NCI-H748 treated with DMSO at 0.1 percent for 48 hours (cell line): ENCODE measurements at places on chromosomes 2 and 18.
A peak's percentile ranks its signal among the peaks of the same experiment; 100 is the strongest.

DNA sequence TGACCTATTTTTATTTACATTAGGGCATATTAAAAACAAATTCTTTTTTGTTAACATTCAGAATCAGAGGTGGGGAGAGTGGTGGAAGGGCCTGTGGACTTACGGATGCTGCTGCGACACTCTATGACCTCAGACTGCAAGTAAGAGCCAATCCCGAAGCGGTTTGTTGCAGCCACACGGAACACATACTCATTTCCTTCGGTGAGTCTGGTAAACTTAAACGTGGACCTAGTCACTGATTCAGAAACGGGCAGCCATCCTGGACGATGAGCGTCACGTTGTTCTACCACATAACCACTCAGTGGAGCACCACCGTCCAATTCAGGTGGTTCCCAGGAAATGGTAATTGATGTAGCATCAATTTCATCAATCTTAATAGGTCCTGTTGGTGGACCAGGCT, 61.9 kb downstream of the PLEKHA3 start:
- no peak for DNase-seq

DNA sequence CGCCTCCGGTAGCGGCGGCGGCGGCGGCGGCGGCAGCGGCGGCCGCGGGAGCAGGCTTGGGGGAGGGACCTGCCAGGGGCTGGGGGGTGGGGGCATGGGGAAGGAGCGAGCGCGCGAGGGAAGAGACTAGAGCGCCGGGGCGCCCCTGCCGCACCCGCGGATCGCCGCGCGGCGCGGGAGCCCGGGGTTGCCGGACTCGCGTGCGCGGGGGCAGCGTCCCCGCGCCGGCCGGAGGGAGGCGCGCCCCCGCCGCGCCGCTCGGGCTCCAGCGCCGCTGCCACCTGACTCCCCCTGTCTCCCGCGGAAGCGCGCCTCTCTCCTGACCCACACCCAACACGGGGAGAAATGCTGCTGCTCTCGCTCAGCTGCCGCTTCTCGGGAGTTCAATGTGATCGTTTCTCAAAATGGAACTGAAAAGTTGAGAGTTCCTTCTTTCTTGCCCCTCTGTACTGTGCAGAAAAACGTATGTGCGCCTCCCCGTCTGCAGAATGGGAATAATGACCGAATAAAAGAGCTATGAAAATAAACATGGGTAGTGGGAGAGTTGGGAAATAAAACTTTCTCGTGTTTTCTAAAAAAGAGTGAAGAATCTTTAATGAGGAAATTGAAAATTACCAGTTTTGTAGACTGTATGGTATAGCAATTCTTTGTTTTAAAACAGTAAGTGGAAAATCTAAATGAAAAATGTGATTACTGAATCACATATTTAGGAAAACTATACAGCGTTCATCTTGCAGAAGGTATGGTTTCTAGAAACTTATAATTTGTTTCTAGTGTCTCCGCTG, 455 bp upstream of the TLK1 start:
- DNase-seq: peak; percentile 52

- no peak for DNase-seq
Measured at GRCh38 chr2:233934524-233934923, 17.4 kb downstream of the TRPM8 start.

DNA sequence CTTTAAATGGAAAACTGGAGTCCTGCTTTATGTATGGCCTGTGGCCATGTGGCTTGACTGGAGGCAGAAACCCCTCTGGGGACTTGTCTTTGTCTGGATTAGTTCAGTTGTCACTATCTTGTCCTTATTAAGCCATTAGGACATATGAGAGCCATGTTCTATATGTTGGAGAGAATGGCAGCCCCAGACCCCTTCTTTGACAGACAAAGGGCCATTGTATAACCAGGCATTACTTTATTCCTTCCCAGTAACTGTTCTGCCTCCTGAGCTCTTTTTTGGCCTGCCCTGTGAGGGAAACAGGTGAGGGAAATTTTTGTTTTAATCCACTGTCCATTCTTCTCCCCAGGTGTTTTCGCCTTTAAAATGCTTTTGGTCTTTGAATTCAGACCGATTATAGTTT, 43.3 kb downstream of the FSHR start:
- no peak for DNase-seq

GRCh38 chr2:127000194-127000593, 101.5 kb downstream of the TEX51 start:
- no peak for DNase-seq

DNA sequence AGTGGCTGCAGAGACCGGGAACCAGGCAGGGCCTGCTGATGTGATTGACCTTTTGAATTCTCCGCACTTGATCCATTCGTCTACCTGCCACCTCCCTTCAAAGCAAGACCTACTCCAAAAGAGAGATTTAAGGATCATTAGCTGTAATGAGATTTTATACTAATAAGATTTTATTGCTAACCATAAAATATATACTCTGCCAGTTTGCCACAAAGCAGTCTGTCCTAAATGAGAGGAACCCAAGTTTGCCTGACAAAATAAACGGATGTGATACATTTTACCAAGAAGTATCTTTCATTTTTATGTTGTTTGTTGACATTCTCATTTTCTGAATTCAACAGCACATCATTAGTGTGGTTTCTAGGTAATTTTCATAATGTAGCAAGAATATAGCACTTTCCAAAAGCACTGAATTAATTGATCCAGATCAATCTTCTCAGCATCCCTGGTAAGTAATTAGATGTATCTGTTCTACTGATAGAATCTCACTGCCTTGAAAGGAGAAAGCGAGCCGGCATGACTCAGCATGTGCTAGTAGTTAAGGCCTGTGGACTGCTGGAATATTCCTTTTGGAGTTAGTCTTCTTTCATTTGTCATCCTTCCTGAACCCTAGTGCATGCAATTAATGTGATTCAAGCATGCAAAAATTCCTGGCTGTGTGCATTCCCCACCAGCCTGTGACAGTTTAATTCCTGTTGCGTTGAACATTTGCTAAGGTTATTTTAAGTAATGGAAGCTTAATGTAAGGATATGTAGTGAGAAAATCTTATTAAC, 128.5 kb downstream of the ARL6IP6 start:
- no peak for DNase-seq

GRCh38 chr18:62942578-62942977, 227.2 kb downstream of the PHLPP1 start:
- no peak for DNase-seq

DNA sequence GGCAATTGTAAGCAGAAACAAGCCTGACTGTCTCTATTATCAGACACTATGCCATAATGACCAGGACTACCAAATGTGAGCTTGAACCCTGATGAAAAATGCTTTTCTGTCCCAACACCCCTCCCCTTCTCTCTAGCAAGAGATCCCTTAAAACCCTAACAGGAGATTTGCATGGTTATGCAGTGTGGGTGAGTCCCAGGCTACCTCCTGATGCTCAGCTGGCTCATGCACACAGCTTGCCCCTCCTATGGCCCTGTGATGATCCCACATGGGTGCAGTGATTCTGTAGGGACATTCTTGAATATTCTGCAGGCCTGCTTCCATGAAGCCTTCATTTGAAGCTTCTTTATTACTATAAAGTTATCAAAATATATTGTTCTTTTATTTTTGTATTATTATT, 357.4 kb downstream of the AKAIN1 start:
- no peak for DNase-seq

DNA sequence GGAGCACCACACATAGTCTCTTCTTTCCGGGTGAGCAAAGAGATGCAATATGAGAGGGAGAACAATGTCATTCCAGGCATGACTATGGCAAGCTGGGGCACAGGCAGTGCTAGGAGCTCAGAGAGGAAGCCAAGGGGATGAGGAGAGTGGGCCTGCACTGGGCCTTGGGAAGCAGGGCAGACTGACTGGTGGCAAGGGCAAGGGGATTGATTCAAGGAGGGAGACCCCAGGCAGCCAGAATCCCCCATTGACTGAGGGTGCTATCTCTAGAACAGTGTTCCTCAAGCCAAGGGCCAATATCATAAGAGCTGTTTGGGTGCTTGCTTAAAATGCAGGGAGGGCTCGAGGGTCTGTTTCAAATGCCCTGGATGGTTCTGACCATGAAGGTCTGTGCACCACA, 36.1 kb downstream of the MARCO start:
- DNase-seq: no peak

DNA sequence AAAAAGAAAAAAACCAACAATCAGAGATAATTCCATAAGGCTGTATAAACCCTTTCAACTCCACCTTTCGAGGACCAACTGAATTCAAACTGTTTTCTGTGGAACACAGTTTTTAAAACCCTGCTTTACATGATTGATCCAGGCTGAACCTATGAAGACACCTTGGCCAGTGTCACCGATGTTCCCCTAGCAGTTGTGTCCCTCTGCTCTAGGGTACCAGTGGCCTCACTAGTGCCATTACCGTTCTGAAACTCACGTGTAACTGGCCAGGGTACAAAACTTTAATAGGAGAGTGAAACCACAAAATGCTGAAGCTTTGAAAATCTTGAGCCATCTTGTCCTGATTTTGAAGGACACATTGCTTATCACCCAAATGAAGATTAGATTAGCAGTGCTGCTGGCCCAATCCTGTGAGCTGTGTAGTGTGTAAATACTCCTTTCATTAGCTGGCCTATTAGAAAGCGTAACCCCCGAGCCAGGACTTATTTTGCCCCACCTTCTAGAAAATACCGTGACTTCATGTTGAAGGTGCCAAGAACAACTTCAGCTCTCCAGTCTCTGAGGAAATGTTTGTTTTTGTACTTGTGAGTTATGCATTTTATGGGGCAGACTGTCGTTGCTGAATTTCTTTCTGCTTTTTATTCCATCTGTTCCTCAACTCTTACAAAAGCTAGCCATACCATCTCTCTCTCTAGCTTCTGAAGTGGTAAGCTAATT, 147.8 kb upstream of the MAP3K20 start:
- DNase-seq: no peak

- DNase-seq: no peak
Measured at GRCh38 chr2:164046040-164046439, 310.2 kb upstream of the FIGN start.

GRCh38 chr18:9587924-9588323, 26.4 kb downstream of the PPP4R1 start:
- DNase-seq: no peak
